IMR-90 (cell line): ENCODE measurements at places on chromosomes 3 and 15. TPM values are rescaled to one million over a fixed set of nuclear protein-coding genes. Genes with fewer than 3 reads are reported as not detected.

- H3K36me3 ChIP-seq: no peaks in the 10 kb centered on the region
- peaks cover 42% of the 10 kb centered on the region for H3K27me3 ChIP-seq
- H3K4me1 ChIP-seq: no peaks in the 10 kb centered on the region; the same call in 1 of the 2 replicates
- DNase-seq: no peak
- no peak overlapping the region for H3K4me3 ChIP-seq
Measured at GRCh38 chr15:73724212-73724611, 28.9 kb downstream of the INSYN1 start.

Gene TRPM1
- 0.28 TPM in 1 of 2 replicates, not detected in the other for total RNA-seq

Gene DOCK3
- under 0.01 TPM in 2 replicates for total RNA-seq

DNA sequence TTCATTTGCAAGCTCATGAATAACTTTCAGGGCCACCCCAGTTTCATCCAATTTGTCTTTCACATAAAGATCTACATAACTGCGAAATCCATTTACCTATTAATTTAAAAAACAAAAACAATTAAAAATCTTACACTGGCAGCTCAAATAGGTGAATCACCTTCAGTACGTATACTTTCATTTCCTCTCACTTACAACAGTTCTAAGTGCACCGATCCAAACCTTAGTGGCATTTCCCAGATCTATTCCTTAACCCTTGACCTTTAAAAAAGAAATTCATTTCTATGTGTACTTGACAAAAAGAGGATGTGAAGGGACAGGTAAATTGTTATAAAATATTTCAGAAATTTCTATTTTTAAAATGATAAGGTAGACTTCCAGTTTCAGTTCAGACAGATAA is 30.8 kb downstream of the TOP2B start:
- H3K4me3 ChIP-seq: no peak overlapping the region
- no peak overlapping the region for H3K27ac ChIP-seq
- no peaks in the 10 kb centered on the region for H3K4me1 ChIP-seq
- DNase-seq: no peak
- H3K27me3 ChIP-seq: no peaks in the 10 kb centered on the region

Gene THRB
- under 0.01 TPM in 1 of 2 replicates, not detected in the other for total RNA-seq

DNA sequence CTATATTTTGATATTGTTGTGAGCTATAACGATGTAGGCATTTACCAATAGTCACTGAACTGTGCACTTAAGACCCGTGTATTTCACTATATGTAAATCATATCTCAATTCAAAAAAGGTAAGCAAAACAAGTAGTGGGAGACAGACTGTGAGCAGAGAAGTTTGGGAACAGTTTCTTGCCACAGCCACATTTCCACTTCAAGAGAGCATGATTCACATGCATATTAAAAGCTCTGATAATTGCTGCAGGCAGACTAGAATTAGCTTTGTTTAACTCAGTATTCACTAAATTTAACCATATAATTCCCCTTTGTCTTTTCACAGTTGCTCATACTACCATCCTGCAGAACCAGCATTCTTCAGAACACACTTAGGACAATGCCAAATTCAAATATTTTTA is 168.4 kb upstream of the ZNF385D start:
- no peaks in the 10 kb centered on the region for H3K4me1 ChIP-seq
- H3K4me3 ChIP-seq: no peak overlapping the region
- no peak overlapping the region for H3K27ac ChIP-seq
- H3K27me3 ChIP-seq: no peaks in the 10 kb centered on the region

DNA sequence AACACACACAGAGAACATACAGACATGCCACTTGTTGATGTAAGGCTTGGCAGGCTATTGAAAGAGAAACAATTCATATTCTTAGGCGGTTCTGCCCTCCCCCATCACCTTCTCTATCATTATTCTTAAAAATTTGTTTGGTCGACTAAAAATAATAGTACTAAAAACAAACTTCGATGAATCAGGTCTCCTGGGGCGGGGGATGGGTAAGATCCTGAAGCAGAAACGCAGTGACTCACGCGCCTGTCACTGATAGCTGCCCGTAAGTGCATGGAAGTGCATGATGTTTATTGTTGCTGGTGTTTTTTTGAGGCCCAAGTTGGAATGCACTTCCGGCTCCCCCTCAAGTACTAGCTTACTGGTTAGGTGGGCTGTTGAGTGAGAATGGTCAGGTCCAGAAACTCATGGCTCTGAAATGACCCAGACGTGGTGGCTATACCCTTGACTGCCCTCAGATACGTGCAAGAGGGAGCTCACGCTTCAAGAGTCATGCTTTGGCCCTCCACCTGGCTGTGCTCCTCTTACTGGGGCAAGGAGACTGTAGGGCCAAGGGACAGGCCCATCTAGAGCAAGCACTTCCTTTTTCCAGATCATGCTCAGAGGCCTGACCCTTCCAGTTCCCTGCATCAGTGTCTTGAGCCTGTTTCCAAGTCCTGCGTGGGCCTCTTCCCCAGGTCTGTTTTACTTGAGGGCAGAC is 10.9 kb downstream of the SMAD3 start:
- H3K4me3 ChIP-seq: no peak overlapping the region
- peaks cover 45% of the 10 kb centered on the region for H3K4me1 ChIP-seq
- no peaks in the 10 kb centered on the region for H3K27me3 ChIP-seq
- peaks cover 49% of the 10 kb centered on the region for H3K36me3 ChIP-seq
- DNase-seq: peak; percentile 93
- H3K27ac ChIP-seq: peak overlapping the region; percentile 51

DNA sequence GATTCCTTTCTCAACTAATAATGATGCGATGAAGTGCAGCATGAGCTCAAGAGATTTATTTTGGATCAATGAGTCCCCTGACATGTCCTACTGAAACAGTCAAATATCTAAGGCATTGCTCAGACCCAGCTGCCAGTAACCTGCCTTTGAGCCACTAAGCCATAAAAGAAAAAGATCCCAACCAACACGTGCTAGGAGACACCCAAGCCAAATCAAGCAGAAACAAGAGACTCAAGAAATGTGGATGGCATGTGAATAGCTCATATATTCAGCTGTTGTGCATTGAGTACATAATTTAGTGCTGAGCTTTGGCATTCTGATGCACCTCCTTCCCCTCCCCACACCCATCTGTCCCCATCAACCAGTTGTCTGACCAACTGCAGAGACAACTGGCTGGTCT is 29.2 kb downstream of the GJD2 start:
- H3K4me1 ChIP-seq: peaks cover 11% of the 10 kb centered on the region; the same call in 1 of the 2 replicates
- no peaks in the 10 kb centered on the region for H3K36me3 ChIP-seq
- H3K27ac ChIP-seq: no peak overlapping the region

- DNase-seq: peak; percentile 44
- no peak overlapping the region for H3K4me3 ChIP-seq
- peaks cover 5% of the 10 kb centered on the region for H3K4me1 ChIP-seq
- no peaks in the 10 kb centered on the region for H3K27me3 ChIP-seq
- H3K27ac ChIP-seq: no peak overlapping the region
- no peaks in the 10 kb centered on the region for H3K36me3 ChIP-seq
Measured at GRCh38 chr3:146218880-146219866, 31.7 kb downstream of the PLSCR4 start.
